ENCODE measurements at places on chromosomes 4 and X. TPM values are rescaled to one million over a fixed set of nuclear protein-coding genes. Genes with fewer than 3 reads are reported as not detected.
A peak's percentile ranks its signal among the peaks of the same experiment; 100 is the strongest.

ERVMER34-1 gene
- total RNA-seq = 0.78 TPM

AMTN gene
- not detected for total RNA-seq

GEMIN8 gene
- total RNA-seq = 41.4 TPM

GPR173 gene
- total RNA-seq = 5.4 TPM

GPR119 gene
- total RNA-seq = not detected

DCHS2 gene
- under 0.01 TPM for total RNA-seq

FHDC1 gene
- total RNA-seq = 2.2 TPM

OPRPN gene
- not detected for total RNA-seq

SHISA3 gene
- 55.5 TPM for total RNA-seq

GRCh38 chrX:150363561-150364346, 637 bp downstream of the MAMLD1 start:
- DNase-seq = no peak

DNA sequence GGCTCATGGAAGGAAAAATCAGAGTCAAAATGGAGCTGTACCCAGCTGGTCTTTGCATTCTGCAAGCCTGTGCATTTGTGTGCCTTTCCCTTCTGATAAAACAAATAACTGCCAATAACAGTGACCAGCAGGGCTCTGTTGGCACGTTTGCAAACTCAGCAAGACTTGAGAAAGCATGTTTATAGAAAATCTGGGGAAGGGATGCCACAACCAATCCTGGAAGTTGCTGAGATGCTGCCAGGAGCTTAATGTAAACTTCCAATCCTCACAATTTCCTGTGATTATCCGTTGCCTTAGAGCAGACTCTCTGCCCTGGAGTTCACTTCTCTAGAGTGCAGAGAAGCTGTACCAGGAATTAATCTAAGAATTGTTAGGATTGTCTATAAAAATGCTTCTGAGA, 6.9 kb upstream of the ANXA3 start:
- DNase-seq = no peak

DNA sequence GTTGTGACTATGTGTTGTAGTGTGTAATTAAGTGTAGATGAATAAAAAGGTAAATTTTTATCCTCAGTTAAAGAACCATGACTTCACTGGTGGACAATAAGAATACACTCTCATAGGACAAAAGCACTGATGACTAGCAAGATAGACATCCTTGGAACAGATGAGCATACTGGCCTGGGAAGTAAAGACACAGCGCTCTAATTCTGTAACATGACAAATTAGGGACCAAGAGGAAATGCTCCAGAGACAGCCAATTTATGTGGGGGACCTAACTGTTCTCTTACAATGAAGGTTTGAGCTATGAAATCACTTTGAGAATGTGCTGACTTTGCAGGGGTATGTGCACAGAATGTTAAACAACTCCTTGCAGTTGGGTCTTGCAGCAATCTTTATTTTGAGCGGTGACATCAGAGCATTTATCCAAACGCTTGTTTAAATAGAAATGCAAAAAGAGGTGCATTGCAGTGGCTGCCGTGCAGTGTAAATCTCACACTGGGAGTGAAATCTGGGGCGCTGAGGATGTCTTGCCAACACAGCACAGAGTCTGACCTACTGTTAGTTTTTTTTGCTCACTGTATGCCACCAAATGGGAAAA, 109.3 kb downstream of the MAGEC2 start:
- DNase-seq = no peak

DNA sequence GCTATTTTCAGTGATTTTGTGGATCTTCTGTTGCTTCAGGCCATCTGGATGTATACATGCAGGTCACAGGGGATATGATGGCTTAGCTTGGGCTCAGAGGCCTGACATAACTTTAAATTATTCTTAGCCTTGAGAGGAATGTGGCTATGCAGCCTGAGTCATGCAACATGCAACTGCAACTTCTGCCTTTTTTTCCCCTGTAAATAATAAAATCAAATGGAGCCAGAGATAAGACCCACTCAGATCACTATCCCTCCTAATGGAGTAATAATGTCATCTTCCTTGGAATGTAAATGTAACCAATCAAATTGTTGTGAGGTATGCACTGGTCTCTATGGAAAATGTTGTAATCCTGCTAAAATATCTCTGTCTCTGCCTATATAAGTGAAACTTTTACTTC, 54.9 kb downstream of the MAGEB17 start:
- DNase-seq = no peak

GRCh38 chr4:101753721-101754120, 36.8 kb upstream of the BANK1 start:
- DNase-seq = no peak

- no peak for DNase-seq
These were observed at the start of gene FHDC1 for GRCh38 chr4:152935631-152936445. TSS of gene FHDC1 (plus strand) at chr4:152936323. CDS start at chr4:152943058, 6,735 bp downstream.

DNA sequence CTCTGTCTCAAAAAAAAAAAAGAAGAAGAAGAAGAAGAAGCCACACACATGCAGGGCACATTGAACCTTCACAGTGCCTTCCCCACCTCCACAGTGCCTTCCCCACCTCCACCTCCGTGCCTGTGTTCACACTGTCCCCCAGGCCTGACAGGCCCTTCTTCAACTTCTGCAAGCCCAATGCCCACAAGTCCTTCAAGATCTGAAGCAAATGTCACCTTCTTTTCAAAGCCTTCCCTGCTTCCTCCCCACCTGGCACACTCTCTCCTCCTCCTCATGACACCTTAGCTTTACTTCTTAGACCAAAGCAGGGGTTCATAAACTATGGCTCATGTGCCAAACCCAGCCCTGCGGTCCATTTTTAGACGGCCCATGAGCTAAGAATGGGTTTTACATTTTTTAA, 19.9 kb downstream of the ELF4 start:
- DNase-seq = no peak

GRCh38 chr4:7897811-7898210, 41.9 kb downstream of the AFAP1 start:
- no peak for DNase-seq

DNA sequence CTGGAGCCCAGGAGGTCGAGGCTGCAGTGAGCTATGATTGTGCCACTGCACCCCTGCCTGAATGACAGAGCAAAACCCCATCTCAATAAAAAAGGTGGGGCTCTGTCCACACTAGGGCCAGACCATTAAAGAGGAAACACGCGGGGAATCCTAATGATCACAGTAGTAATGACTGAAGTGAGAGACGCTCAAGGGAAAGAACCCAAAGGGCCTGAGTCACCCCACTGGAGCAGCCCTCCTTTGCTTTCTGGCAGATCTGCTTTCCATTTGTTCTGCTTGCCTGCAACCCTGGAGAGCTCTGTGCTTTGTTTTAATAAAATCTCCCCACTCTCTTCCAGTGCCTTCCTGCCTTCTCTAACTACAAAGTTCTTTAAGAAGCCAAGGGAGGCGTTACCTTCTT, 5.0 kb downstream of the TFDP3 start:
- no peak for DNase-seq

DNA sequence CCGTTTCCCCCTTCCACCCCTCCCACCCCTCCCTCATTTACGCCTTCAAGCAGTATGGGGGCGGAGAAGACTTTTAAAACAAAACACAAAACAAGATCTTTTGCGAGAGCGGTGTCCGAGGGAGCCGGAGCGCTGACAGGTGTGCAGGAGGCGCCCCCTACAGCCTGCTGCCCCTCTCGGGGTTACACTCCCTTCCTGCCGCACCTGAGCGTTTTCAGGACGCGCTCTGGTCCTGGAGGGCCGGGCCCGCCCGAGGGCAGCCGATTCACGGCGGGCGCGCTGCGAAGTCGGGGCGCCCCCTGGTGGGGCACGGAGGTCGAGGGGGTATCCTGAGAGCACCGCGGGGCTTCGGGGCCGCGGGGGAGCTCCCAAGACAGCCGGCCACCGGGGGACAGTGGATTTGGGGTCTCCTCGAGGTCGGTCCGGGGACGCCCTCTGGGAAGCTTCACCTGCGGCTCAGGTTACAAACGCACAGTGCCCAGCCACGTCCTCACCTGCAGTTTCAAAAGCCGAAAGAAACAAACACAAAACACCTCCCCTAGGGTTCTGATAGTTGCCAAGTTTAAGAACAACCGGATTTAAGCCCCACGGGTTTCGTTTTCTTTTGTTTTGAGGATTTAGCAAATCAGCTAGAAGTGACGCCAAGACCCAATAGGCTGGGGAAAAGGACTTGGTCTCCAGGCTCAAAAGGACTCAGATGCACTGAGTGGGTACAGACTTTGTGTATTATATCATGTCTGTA, 8.0 kb upstream of the NEUROG2 start:
- no peak for DNase-seq

GRCh38 chr4:40940756-40941155, 191.0 kb downstream of the NSUN7 start:
- peak; percentile 30 for DNase-seq

GRCh38 chr4:173735049-173735448, 205.0 kb upstream of the HAND2 start:
- no peak for DNase-seq

- no peak for DNase-seq
These were observed 12.2 kb downstream of the RNF150 start for GRCh38 chr4:141121101-141121500.

DNA sequence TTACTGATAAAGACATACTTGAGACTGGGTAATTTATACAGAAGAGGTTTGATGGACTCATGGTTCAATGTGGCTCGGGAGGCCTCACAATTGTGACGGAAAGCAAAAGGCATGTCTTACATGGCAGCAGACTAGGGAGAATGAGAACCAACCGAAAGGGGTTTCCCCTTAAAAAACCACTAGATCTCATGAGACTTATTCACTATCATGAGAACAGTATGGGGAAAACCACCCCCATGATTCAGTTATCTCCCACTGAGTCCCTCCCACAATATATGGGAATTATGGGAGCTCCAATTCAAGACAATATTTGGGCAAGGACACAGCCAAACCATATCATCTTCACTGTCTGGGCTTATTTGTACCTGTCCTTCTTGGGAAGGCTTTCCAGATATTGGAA, 22.8 kb upstream of the MUC7 start:
- no peak for DNase-seq

GRCh38 chr4:38715050-38715449, 51.1 kb downstream of the KLF3 start:
- no peak for DNase-seq

- DNase-seq = no peak
These were observed 55.3 kb downstream of the MBNL3 start for GRCh38 chrX:132433551-132433950.

GRCh38 chrX:151513472-151513871, 50.0 kb upstream of the PASD1 start:
- no peak for DNase-seq

DNA sequence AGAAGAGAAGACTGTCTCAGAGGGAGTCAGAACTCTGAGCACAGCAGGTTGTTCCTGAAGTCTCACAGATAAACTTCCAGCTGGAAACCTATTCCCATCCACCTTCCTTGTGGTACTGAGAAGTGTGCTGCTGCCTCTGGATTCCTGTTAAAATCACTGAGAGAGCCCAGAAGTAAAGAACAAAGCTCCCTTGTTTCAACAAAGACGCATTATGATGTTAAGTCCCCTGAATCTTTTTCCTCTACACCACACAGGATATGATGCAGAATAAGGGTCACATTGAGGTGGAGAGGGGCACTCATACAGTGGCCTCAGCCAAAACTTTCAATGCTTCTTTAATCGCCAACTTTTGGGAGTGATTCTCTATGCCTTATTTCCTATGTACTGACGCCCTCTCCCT, 321.0 kb downstream of the OPHN1 start:
- no peak for DNase-seq

GRCh38 chr4:158644760-158645159, 26.9 kb downstream of the C4orf46 start:
- DNase-seq = no peak

DNA sequence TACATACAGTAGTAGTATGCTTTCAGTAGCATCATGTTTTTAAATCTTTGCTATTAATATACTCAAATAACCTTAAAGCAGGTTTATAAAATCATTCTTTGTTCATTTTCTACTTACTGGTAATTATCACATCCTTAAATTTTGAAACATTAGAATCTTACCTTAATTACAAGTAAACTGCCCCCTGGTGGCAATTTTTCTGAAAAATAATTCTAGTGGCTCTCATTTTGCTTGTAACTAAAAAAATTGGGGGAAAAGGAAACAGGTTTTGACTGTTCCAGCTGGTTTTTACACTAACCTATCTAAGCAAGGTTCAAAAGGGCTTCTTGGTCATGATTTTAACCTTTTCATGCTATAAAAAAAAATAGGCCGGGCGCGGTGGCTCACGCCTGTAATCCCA, 18.5 kb upstream of the DCAF4L1 start:
- DNase-seq = no peak

GRCh38 chrX:12951595-12951975, 23.3 kb upstream of the TMSB4X start:
- no peak for DNase-seq

- peak; percentile 60 for DNase-seq
These were observed 65.8 kb downstream of the RASGEF1B start for GRCh38 chr4:81405900-81406401.

DNA sequence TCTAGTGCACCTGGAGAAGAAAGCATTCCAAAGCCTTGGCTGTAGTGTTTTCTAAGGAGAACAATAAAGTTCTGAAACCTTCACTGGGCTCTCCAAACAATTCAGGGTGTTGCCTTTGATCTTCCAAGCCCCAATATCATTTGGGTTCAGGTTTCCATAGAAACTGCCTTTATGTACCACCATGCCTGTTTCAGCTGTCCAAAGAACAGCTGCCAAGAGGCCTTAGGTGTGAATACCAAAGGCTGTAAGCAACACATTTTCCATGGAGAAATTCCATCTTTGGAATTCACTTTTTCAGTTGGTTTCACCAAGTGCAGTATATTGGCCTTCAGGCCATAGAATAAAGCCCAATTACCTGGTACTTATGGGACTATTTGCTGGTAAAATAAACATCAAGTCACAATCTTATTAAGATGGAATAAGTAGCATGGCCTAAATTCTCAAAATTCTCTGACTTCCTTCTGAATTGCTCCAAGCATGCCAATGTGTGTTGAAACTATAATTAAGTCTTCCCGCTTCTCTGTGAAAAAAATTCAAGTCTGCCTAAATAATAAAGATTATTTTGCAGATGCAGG, 61.9 kb downstream of the COX18 start:
- no peak for DNase-seq

DNA sequence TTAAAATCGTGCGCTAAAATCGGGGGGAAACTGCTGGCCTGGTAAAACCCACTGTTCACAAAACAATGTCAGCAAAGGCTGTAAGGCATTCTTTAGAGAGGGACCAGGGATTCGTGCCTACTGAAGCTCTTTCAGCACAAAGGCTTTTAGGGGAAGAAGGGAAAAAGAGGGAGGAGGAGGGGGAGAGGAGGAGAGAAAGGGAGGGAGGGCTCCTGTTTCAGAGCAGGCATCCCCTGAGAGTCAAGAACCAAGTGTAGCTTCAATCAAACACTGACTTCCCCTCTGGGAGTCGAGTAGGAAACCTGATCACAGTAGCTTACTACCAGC, 9.5 kb downstream of the BCOR start:
- DNase-seq = no peak

GRCh38 chr4:4423706-4424498, 37.0 kb downstream of the NSG1 start:
- DNase-seq = no peak

DNA sequence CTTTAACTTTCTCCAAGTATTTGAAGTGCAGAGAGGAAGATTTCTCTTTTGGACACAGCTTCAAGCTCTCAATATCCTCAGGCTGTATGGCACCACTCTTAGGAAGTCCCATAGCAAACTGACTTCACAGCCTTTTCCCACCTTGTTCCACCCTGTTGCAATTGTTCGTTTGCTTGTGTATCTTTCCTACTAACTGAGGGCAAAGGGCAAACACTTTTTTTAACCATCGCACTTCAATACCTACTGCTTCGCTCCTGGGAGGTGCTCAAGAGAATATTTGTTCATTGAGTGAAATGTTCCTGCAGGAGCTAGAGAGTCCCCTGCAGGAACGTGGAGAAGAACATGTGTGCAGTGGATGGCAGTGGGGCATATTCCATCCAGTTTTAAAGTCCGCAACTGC, 638.6 kb downstream of the BCOR start:
- DNase-seq = no peak
